Large intestine (tissue), 12 donors: ENCODE measurements at places on chromosomes 11 and 22. TPM values are rescaled to one million over a fixed set of nuclear protein-coding genes. Genes with fewer than 3 reads are reported as not detected.

DNA sequence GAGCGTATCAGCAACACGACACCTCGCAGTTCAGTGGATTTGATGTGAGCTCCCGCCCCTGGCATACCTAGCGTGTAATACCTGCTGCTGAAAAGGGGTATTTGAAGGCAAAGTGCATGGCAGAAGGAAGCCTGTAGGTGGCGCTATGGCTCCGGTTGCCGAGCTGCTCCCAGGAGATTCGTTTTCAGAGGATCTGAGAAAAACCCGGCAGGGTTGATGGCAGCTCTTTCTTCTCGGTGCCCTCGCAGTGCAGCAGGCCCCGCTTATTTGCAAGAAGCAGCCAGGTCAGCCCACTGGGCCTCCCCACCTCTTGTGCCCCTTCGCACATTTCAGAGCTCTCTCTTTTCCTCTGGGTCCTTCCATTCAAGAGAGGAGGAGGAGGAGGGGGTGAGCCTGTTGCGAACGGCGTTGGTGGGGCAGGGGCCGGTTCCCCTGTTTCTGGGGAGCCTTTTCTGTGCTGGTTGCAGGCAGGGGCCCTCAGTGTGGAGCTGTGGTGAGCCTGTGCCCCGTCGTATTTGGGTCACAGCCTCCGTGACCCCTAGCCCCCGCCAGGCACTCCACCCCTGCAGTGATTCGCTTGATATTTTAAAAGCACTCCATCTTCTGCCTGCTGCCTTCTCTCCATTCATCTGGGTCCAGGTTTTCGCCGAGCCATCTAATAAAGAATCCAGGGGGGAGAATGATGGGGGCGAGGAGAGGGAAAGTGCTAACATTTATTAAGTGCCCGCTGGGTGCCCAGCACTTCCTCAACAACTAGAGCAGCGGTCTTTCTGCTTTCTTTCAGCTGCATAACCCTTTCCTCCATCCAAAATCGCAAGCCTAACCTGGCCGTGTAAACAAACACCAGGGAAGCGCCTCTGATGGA is 85.3 kb upstream of the SYT13 start:
- H3K4me1 ChIP-seq = no peaks in the 10 kb centered on the region
- no peaks in the 10 kb centered on the region for H3K36me3 ChIP-seq
- H3K27me3 ChIP-seq = peaks cover 30% of the 10 kb centered on the region
- H3K27ac ChIP-seq = no peak overlapping the region

DNA sequence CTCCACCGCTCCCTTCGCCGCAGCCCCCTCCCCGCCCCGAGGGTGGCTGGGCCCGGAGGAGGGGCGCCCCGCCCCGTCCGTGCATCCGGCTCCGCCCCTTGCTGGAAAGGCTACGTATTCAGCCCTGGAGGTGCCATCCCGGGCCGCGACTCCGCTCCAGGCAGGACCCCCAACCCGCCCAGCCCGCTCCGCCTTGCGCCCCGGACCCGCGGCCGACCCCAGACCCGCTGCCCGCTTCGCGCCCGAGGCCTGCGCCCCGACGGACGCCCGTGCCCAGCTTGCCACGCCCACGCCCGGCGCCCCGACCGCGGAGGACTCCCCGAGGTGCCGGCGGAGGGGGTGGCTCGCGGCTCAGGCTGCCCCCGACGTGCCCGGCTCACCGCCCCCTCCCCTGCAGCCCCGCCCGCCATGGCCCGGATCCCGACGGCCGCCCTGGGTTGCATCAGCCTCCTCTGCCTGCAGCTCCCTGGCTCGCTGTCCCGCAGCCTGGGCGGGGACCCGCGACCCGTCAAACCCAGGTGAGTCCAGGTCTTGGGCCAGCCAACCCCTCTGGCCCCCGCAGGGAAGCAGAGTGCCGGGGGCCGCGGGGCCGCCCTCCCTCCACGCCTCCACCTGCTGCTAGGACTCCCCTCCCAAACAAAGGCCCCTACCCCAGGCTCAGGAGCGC is at the start of gene ADM2:
TSS of gene ADM2 (plus strand) at position 104 of the 667 bp plus-strand sequence. CDS start at position 409, 305 bp downstream.
- DNase-seq = peak; percentile 65
- H3K36me3 ChIP-seq = no peaks in the 10 kb centered on the region
- peak within 1 kb of the TSS; percentile 64 for H3K4me3 ChIP-seq
- H3K27me3 ChIP-seq = peaks cover 45% of the 10 kb centered on the region
- H3K4me1 ChIP-seq = peaks cover 24% of the 10 kb centered on the region
- peak within 1 kb of the TSS; percentile 94 for H3K27ac ChIP-seq

GRCh38 chr11:114079511-114080065 is 20.1 kb downstream of the ZBTB16 start:
- no peaks in the 10 kb centered on the region for H3K36me3 ChIP-seq
- H3K4me3 ChIP-seq = no peak overlapping the region
- H3K27me3 ChIP-seq = peaks cover 13% of the 10 kb centered on the region
- H3K4me1 ChIP-seq = peaks cover 31% of the 10 kb centered on the region
- no peak for DNase-seq

The ANGPTL5 gene
- polyA plus RNA-seq = 0.06 TPM
